HFFc6 (cell line): ENCODE measurements at places on chromosomes 11 and 22. TPM values are rescaled to one million over a fixed set of nuclear protein-coding genes. Genes with fewer than 3 reads are reported as not detected.

PGM2L1 gene
- 1.6 to 4.0 TPM (median 2.6 TPM) in 3 replicates for total RNA-seq

SLC2A11 gene
- total RNA-seq: 10.5 to 12.7 TPM (median 11.5 TPM) in 3 replicates

- no peak for DNase-seq
Measured at GRCh38 chr22:23065495-23066122, 4.7 kb upstream of the GNAZ start.

DNA sequence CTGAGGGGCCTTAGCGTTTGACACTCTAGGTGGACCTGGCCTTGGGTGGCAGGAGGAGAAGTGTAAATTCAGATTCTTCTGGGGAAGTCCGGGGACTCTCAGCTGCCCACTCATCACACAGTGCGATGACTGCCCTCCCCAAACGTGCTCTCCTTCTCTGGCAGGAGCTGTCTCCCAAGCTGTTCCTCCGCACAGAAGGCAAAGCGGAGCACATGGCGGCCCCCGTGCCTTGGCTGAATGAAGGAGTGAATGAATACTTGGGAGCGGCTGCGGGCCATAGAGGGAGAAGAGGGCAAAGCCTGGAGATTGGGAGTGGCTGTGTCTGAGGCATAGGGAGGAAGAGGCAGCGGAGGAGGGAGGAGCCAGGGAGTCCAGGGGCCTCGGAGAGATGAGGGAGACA lies 6.9 kb upstream of the NAA40 start:
- DNase-seq: no peak

- no peak for DNase-seq
Measured at GRCh38 chr11:100676901-100677300, 10.2 kb upstream of the ARHGAP42 start.

- no peak for DNase-seq
Measured at GRCh38 chr22:39994041-39994565, 651 bp upstream of the FAM83F start.

GRCh38 chr11:122893131-122893530 lies 10.6 kb downstream of the JHY start:
- DNase-seq: no peak

GRCh38 chr11:69637198-69637940 lies 3.6 kb upstream of the CCND1 start:
- no peak for DNase-seq

GRCh38 chr11:102177974-102178631 lies 67.9 kb downstream of the YAP1 start:
- peak; percentile 91 for DNase-seq

DNA sequence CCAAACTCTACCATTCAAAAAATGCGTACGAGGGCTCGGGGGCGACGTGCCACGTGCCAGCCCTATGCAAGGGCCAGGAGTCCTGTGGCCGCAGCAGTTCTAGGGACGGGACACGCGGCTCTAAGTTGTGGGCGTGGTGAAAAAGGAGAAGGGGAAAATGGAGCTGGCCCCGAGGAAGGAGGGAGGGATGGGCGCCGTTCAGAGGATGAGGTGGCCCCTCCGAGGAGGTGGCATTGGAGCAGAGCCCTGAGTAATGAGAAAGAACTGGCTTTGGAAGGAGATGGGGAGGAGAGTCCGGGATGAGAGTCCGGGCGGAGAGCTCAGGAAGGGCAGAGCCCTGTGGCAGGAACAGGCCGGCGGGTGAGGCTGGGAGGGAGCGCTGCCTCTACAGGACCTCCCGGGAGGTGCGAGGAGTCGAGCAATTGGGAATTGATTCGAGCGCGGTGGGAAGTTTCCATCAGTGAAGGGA lies 21.0 kb downstream of the OTUB1 start:
- peak; percentile 13 for DNase-seq
